CD8-positive, alpha-beta memory T cell (primary cell): ENCODE measurements at places on chromosomes 16 and 17.
A peak's percentile ranks its signal among the peaks of the same experiment; 100 is the strongest.

- no peak for DNase-seq
These were observed 22.3 kb downstream of the CBLN1 start for GRCh38 chr16:49259330-49259729.

GRCh38 chr17:44007346-44008204 is 3.2 kb downstream of the NAGS start:
- no peak for DNase-seq

GRCh38 chr16:84571506-84571905 is 46.4 kb downstream of the COTL1 start:
- no peak for DNase-seq

- DNase-seq, result no peak
These were observed 888.1 kb downstream of the KCNJ2 start for GRCh38 chr17:71057448-71057847.

GRCh38 chr17:63931981-63932561 is at the start of gene CD79B:
Gene CD79B (minus strand): TSS chr17:63932331. CDS start chr17:63932261, 70 bp downstream.
- no peak for DNase-seq

DNA sequence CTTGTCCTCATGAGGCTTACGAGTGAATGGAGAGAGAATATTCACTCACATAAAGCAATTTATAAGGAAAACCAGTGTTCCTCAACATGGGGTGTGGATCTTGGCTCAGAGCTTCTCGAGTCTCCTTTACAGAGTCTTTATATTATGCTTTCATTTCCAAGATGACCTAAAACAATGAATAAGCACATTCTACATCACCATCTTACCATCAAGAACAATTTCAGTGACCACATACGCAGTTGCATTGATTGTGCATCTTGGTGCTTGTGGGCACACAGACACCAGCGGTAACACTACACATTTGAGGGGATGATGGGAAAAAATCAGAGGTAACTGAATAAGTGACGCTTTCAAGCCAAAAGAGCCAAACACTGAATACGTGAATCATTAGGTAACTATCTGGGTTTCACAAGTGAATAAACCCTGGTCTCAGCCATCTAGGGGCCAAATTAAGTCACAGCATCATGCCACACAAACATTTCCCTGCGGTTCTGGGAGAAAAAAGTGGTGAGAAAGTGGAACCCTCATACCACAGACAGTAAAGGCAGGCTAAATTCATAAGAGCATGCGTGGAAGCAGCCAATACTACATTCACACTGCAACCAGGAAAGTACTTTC is 9.4 kb downstream of the CWC25 start:
- DNase-seq, result no peak

DNA sequence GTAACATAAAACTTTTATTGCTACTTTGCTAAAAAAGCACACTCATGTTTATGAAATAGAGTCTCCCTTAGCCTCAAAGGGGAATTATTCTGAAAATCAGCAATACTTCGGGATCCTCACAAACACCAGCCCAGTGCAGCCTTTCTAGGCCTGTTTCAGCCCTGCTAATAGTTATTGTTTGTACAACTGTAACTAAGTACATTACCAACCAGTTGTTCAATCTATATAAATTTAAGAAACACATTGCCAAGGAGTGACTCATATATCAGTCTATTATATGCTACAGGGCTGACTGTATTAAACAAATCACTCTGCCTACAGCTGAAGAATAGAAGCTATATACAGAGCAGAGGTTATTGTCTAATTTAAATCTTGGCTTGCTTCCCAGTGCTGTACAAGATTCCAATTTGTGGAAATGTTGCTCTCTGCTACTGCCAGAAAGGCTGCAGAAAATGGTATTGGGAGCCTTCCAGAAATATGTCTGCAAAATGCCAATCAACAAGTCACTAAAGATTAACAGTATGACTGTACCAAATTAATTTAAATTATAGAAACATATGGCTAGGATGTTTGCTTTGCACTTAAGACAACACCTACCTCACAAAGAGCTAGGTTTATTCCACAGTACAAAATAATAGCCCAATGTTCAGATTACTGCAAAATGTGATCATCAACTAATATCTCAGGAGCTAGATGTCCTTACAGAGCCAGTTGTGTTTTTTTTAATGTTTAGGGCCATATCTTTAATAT is 49.7 kb downstream of the TOX3 start:
- DNase-seq, result no peak

DNA sequence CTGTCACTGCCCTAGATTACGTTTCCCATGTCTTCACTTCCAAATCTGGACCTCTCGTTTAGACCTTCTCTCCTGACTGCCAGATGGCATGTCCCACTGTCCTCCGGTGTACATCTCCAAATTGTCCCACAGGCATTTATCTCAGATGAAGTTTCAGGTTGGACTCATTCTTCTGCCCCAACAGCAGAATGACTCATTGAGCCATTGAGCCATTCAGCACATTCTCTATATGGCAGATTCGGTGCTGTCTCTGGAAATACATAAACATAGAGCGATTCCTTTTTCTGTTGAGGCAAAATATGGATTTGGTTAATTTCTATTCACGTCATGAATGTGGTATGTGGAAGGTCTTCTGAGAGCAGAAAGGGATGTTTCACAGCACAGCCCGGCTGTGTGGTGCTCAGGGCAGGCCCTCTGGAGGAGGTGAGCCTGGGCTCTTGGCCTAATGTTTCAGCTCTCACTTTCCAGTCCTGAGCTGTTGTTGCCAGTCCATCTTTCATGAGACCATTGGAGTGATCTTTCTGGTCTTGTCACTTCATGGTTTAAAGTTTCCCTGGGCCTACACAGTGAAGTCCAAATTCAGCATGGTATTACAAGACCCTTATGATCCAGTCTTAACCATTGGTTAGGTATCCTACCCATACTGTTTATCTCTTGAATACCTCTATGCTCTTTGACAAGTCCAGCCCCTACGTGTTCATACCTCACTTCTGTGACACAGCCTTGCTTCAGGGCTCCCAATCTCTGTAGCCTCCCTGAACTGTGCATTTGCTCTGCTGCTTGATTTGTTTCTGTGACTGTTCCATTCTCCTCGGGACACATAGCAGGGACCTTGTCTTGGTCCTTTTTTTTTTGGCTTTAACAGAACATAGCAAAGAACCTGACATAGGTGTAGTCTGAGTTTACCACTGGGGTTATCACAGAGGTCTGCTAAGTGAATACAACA is 15.9 kb downstream of the HAPSTR1 start:
- DNase-seq, result no peak

DNA sequence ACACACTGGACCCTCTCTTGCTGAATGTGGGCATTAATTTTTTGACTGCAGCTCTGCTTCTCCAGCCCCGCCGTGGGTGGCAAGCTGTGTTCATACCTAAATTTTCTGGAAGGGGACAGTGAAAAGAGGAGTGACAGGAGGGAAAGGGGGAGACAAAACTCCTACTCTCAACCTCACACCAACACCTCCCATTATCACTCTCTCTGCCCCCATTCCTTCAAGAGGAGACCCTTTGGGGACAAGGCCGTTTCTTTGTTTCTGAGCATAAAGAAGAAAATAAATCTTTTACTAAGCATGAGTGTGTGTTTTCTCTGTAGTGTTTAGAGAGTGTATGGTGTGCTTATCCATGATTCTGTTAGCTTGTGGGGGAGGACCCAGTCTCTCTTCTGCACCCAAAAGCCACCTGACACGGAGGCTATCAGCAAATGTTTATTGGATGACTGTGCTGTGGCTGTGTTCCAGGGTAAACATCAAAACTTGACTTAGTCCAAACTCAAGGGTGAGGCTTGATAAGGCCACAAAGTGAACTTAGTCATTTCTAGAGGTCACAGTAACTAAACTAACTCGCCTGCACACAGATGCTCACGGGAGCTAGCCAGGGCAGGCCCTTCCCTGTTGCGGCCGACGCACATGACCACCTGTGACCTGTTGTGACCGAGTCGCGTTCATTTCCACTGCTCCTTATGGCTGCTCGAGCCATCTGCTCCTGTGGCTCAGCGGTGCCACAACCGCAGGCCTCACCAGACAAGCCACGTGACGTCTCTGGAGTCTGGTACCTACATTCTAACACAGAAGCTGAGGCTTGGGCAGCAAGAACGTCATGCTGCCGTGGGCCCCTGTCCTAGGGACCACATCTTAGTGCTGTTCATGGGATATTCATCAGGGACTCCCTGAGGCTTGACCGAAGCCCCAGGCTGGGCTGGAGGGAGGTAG is 9.8 kb upstream of the MED11 start:
- peak; percentile 28 for DNase-seq

DNA sequence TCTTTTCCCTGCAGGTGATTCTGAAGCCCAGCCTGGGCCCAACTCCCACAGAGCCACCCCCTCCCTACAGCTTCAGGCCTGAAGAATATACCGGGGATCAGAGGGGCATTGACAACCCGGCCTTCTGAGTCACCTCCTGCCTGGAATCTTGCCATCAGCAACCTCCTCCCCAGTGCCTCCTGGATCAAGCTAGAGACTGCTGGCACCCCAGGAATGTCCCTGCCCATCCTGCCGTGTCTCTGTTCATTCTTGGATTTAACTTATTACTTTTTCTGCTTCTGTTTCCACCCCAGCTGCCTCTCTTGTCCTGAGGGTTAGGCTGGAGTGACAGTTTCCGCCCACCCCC is 4.9 kb downstream of the TMEM92 start:
- DNase-seq, result no peak

DNA sequence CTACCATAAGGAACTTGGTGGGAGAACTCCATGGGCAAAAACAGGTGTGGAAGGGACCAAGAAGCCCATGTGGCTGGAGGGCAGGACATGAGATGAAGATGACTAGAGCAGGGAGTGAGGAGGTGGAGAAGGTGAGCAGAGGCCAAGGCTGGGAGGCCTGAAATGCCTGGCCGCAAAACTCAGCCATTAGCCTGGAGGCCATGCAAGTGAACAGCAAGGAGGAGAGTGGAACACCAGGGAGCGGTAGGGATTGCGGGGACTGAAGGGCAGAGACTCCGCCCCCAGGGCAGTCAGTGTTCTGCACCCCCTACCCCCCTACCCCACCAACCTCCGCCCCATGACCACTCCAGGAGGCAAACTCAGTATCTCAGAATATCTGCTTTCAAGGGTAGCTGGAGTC is 17.0 kb downstream of the BCL7C start:
- DNase-seq, result no peak

GRCh38 chr16:75073545-75074303 is 42.9 kb downstream of the LDHD start:
- DNase-seq, result no peak

DNA sequence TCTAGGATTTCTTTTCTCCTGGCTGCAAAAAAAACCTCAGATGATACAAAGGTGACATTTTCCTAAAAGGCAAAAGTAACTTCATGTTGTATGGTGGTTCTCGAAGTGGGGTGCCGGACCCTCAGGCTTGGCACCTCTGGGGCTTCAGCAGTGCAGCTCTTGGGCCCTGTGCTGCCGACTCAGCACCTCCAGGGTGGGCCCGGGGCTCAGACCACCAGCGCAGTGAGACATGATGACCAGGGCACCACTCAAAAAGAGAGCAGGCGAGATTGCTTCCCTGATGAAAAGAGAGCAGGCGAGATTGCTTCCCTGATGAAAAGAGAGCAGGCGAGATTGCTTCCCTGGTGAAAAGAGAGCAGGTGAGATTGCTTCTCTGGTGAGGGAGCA is 98.7 kb upstream of the ZNF750 start:
- DNase-seq, result no peak

GRCh38 chr16:81609323-81609892 is 164.8 kb downstream of the CMIP start:
- no peak for DNase-seq

DNA sequence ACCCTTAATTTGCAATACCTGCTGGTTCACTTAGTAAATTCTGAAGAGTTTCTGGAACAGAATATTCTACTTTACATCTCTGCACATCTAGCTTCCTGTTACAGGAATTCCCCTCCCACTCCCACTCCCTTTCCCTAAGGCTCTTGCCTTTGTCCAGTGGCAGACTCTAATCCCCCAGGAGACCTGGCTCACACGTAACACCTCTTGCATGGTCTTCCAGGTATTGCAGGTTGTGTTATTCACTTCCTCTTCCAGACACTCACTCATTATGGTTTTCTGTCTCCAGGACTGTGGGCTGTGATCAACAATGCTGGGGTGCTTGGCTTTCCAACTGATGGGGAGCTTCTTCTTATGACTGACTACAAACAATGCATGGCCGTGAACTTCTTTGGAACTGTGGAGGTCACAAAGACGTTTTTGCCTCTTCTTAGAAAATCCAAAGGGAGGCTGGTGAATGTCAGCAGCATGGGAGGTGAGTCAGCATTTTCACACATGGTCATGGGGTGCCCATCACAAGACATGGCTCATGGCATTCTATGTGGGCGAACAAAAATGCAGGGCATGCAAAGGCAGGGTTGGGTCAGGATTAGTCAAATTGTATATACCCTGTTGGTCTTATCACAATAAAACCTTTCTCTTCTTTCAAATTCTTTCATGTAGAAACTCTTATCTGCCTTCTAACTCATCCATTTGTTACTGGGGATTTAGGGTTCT is 35.8 kb downstream of the HSD17B2 start:
- no peak for DNase-seq

DNA sequence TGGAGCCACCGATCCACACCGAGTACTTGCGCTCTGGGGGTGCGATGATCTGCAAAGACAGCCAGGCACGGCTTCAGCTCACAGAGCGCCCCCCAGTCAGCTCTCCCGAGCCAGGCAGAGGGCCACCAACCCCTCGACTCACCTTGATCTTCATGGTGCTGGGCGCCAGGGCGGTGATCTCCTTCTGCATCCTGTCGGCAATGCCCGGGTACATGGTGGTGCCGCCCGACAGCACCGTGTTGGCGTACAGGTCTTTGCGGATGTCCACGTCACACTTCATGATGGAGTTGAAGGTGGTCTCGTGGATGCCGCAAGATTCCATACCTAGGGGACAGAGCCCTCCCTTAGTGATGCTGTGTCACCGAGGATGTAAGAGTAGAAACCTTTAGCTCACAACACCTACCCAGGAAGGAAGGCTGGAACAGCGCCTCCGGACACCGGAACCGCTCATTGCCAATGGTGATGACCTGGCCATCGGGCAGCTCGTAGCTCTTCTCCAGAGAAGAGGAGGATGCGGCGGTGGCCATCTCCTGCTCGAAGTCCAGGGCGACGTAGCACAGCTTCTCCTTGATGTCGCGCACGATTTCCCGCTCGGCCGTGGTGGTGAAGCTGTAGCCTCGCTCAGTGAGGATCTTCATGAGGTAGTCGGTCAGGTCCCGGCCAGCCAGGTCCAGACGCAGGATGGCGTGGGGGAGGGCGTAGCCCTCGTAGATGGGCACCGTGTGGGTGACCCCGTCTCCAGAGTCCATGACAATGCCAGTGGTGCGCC is 1.6 kb downstream of the ACTG1 start:
- DNase-seq, result peak; percentile 70
